A549 (cell line): ENCODE measurements at places on chromosomes 12 and 14.

- DNase-seq, result no peak
Measured at GRCh38 chr14:103746701-103747100, 31.1 kb downstream of the ZFYVE21 start.

DNA sequence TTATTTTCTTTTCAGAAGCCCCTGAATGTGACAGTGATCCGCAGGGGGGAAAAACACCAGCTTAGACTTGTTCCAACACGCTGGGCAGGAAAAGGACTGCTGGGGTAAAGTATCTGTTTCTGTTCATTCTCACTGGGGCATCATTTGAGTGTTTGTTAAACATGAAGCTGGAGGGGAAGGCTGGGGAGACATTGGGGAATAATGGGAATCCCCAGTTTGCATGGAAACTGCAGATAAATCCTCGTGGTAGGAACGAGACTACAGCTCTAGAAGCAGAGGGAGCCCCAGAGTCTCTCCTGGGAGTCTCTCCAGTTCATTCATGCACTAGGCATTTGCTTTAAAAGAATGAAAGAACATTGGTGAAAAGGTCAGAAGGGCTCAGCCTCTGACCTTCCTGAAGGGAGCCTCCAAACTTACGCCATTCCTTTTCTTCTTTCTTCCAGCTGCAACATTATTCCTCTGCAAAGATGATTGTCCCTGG is 2.5 kb upstream of the CFAP251 start:
- no peak for DNase-seq

DNA sequence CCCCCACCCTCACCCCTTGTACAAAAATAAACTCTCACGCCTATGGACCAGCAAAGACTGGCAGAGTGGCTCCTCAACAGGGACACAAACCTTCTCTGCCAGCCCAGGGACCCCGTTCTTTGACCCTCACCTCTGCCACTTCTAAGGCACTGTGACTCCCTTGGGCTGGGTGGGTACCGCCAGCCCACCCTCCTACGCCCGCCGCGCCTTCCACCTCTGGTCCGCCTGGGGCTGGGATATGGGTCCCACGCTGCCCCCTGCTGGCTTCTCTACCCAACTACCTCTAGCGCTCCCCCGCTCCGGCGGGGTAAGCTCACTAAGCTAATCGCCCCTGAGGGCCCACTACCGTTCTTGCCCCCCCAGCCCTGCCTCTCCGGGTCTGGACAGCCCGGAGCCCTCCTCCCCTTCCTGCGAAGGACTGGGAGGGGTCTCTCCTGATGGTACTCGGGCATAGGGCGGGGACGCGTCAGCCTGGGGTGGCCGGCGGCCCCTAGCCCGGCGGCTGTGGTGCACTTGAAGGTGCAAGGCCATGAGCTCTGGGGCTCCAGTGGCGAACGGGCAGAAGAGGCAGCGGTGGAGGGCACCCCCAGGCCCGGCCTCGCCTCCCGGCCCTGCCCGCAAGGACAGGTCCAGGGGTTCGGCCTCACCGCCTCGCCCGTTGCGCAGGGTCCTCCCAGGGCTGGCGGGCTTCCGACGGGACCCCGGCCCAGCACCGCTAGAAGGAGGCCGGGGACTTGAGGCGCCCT is 8.1 kb downstream of the ZNF219 start:
- DNase-seq, result no peak

DNA sequence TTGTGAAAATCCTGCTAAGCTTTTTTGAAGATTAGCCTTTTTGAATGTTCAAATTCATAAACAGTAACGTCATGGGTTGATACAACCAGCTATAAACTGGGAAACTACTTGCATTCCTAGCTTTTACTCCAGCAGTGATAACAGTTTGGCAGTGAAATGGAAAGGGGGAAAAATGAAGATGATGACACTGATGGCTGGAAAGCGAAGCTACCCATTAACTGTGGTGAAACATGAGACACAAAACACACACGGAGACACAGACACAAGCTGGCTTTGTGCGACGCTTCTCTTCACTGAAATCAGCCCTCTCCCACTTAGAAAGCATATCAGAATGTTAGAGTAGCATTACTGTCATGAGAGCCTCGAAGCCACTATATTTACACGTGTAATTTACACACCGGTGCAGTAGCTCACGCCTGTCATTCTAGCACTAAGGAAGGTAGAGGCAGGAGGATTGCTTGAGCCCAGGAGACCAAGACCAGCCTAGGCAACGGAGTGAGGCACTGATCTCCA is 15.7 kb downstream of the VPS37B start:
- DNase-seq, result no peak

GRCh38 chr12:113862590-113863454 is 103.3 kb downstream of the RBM19 start:
- DNase-seq, result peak; percentile 20

DNA sequence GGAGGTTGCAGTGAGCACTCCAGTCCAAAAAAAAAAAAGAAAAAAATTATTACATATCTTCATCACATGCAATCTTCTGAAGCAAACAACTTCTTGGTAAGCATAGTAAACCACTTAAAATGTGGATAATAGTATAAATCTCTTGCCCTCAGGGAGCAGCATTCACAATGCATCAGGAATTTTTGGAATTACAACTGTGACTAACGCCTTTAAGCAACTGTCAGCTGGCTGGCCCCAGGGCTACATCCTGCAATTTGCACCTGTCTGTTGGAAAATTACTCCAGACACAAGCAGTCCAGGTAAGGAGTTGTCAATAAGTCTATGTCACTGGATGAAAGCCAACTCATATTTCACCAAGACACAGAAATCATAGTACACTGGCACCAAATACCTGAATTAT is 5.5 kb upstream of the SLC7A7 start:
- DNase-seq, result no peak

DNA sequence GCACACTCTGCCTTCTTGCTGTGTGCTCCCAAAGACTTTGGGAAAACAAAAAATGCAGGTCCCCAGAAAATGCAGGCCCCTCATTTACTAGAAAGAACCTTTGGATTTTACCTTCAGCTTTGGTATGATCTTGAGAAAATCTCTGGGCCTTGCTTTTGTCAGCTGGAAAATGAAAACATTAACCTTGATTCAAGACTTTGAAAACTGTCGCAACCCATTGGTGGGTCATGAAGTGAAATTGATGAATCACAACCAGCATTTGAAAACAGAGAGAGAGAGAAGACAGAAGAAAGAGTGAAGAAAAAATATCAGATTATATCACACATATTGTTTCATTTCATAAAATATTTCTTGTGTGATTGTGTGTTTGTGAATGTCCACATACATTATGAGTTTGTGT is 322.5 kb downstream of the ZFP36L1 start:
- DNase-seq, result no peak

DNA sequence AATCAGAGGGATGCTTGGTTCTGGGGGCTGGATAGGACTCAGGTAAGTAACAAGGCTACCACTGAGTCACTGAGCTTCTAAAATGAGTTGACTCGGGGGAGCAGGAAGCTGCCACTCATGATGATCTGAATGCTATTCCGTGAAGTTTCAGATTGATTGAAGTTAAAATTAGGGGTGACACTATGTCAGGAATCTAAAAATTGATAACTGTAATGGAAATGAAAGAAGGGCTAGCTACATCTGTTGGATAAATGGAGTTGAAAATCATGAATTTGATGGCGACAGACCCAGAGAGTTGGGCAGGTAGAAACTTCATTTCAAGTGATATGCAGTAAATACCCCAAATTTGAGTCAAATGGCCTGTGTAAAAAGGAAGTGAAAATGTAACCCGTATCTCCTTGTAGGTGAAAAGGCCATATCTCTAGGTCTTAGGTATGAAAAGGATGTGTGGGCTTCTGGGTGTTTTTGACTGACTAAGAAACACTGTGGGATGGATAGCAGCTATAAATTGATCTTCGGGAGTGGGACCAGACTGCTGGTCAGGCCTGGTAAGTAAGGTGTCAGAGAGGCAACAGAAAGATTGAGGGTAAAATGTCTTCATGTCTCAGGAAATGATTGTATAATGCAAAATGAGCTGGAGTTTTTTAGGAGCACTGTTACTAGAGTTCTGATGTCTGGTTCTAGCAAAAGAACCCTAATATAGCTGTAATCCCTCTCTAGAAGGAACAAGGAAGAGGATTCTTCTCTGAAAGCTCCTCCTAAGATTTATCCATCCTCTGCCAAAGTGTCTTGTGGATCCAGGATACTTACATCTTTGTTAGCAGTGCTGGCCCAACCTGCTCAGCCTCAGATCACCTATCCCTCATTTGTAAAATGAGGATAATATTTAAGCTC is 57.3 kb downstream of the DAD1 start:
- DNase-seq, result no peak

DNA sequence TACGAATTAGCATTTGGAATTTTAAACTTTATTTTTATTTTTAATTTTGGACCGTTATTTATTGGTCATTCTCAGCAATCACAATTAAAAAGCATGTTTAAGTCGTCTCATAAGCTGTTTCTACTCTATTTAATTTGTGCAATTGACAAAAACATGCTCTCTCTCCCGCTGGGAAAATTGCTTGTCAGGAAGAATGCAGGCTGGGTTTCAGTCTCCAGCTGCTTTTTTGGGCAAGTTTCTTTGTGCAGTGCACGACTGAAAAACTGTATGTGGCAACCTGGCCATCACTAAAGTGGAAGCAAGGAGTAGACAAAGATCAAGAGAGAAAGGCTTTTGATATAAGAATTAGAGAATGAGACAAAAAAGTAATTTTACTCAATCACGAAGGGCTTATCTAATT is 941.5 kb upstream of the MDGA2 start:
- DNase-seq, result no peak

- no peak for DNase-seq
Measured at GRCh38 chr12:89985935-89986334, 277.3 kb upstream of the ATP2B1 start.

- DNase-seq, result no peak
Measured at GRCh38 chr12:131603106-131603938, 107.6 kb upstream of the SFSWAP start.

DNA sequence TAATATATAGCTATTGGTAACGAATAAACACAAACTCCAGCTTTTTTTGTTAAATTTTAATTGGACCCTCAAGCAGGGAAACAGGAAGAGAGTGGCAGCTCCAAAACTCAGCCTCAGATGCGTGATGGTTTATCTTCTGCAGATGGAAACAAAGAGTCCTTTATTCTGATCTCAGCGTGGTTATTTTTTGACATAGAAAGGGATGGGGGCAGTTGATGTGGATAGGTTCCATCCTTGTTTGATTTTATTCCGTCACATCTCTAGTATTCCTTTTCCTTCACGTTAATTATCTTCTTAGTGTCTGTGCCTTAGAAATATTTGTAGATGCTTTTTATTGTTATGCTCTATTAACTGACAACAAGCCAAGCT is 447.6 kb upstream of the SEL1L start:
- DNase-seq, result no peak

DNA sequence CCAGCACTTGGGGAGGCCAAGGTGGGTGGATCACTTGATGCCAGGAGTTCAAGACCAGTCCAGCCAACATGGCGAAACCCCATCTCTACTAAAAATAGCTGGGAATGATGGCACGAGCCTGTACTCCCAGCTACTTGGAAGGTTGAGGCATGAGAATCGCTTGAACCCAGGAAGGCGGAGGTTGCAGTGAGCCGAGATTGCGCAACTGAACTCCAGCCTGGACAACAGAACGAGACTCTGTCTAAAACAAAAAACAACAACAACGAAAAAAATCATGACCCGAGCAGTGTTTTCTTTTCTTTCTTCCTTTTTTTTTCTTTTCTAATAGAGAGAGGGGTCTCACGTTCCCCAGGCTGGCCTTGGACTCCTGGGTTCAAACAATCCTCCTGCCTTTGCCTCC is 3.5 kb upstream of the CSRNP2 start:
- no peak for DNase-seq

GRCh38 chr14:54734966-54735365 is 167.7 kb downstream of the GCH1 start:
- no peak for DNase-seq

DNA sequence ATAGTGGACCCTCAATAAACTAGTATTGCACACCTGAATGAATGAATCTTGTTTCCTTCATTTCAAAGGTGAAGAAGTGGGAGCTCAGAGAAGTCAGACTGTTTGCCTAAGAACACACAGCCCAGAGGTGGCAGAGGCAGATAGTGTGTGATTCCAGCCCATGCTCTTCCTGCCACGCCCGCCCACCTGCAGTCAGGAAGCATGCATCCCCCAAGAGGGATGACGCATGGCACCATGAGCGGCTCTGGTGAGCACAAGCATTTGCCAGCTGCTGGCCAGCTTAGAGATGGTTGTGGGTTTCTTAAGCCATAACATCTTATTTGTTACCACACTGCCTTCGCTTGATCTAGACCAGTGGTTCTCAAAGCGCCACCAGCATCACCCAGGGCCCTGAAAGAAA is 133.8 kb downstream of the RIMBP2 start:
- no peak for DNase-seq

GRCh38 chr12:124379379-124379937 is 84.6 kb downstream of the RFLNA start:
- no peak for DNase-seq

DNA sequence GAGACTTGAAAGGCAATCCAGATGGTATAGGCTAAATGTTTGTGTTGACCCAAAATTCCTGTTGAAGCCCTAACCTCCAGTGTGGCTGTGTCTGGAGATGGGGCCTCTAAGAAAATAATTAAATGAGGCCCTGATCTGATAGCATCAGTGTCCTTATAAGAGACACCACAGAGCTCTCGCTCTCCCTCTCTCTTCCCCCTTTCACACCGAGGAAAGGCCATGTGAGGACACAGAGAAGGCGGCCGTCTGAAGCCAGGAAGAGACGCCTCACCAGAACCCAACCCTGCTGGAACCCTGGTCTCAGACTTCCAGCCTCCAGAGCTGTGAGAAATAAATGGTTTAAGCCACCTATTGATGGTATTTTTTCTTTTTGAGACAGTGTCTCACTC is 87.5 kb downstream of the SCARB1 start:
- no peak for DNase-seq

GRCh38 chr12:57162553-57163125 is 15.2 kb upstream of the LRP1-AS start:
- no peak for DNase-seq

GRCh38 chr12:23757541-23757962 is 191.9 kb downstream of the SOX5 start:
- DNase-seq, result no peak

DNA sequence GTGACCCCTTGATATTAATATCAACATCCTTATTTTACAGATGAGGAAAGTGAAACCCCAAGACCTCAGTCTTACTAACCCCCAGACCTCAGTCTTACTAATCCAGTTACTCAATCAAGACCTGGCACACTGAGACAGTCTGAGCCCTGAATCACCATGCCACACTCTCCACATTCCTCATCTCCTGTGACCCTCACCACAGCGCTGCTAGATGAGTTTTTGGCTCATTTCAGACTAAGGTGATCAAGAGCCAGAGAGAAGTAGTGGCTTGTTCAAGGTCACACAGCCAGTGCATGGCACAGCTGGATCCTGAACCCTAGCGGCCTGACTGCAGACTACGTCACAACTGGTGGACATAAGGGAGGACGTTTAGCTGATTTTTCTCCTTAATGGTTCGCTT is 579.2 kb downstream of the BCL11B start:
- DNase-seq, result no peak

- DNase-seq, result no peak
Measured at GRCh38 chr12:133058203-133059113, 21.1 kb downstream of the ZNF84 start.
